ENCODE measurements at places on chromosomes 11 and 22.

- DNase-seq = no peak
Observed at GRCh38 chr22:19940536-19941364, 822 bp upstream of the COMT start.

DNA sequence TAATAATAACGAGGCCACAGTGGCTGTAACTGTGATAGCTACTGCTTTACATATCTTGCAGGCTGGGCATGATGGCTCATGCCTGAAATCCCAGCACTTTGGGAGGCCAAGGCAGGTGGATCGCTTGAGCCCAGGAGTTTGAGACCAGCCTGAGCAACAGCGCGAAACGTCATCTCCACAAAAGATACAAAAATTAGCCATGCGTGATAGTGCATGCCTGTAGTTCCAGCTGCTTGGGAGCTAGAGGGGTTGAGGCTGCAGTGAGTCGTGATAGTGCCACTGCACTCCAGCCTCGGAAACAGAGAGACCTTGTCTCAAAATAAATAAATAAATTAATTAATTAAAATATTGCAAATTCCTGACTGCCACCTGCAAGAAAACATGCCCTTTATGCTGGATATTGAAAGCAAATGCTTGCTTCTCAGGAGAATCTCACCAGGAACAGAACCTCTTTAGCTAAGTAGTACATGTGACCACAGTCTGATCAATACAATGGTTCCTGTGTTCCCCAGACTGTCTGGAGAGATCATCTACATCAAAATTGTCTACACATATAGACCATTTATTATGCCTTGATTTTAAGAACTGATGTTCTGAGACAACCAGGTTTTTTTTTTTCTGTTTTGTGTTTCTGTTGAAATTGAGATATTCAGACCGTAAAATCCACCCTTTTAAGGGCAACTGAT, 6.3 kb downstream of the ZBTB3 start:
- DNase-seq = no peak

- peak; percentile 95 for DNase-seq
Observed at GRCh38 chr11:96199563-96200025, 143.4 kb downstream of the MAML2 start.

DNA sequence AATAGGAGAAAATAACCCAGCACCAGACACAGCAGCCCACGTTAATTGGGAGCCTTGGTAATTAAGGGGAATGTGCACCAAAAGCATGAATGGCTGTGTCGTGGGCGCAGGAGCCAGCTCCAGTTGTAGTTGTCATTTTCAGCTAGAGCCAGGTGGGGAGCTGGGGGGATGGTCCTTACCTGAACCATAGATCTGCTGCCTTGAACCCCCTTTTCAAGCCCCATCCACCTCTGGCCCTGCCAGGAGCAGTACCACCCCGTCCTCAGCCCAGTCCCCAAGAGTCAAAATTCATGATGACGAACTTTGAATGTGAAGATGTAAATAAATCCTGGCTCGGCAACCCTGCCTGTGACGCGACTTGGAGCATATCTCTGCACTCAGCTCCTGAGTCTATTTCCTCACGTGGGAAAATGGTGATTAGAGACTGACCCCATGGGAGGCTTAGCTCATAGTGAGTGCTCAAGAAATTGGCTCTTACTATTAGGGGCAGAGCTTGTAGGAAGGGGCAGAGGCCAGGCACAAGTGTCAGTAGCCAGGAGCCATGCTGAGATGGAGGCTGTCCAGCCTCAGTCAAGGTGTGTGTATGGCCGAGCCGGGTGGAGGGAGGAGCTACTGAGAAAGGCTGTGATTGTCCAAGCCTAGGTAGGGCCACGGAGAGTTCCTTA, 794 bp upstream of the FXYD6 start:
- no peak for DNase-seq

GRCh38 chr11:2305788-2306451, 4.1 kb downstream of the TSPAN32 start:
- no peak for DNase-seq

All from PC-3 (cell line).